ENCODE measurements at places on chromosomes 16 and 17. TPM values are rescaled to one million over a fixed set of nuclear protein-coding genes. Genes with fewer than 3 reads are reported as not detected.

DNA sequence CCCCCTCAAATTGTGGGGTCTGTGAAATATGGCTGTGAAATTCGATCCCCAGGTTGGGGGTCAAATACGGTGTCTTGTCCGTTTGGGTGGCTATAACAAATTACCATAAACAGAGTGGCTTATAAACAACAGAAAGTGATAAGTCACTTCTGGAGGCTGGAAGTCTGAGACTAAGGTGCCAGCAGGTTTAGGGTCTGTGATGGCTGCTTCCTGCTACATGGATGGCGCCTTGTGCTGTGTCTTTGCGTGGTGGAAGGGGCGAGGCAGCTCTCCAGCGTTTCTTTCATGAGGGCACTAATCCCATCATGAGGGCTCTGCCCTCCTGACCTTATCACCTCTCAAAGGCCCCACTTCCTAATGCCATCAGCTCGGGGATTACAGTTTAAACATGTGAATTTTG, 120.0 kb downstream of the IRF8 start:
- no peaks in the 10 kb centered on the region for H3K4me1 ChIP-seq
- no peak overlapping the region for H3K4me3 ChIP-seq
- H3K27me3 ChIP-seq, result peaks cover 15% of the 10 kb centered on the region
- H3K27ac ChIP-seq, result no peak overlapping the region
- H3K36me3 ChIP-seq, result peaks cover under 1% of the 10 kb centered on the region
- DNase-seq, result no peak

MPP3 gene
- not detected for total RNA-seq

GRCh38 chr17:948284-948852, 31.2 kb downstream of the NXN start:
- peaks cover 12% of the 10 kb centered on the region for H3K27me3 ChIP-seq
- H3K4me3 ChIP-seq, result no peak overlapping the region
- H3K27ac ChIP-seq, result no peak overlapping the region
- no peak for DNase-seq
- peaks cover 1% of the 10 kb centered on the region for H3K4me1 ChIP-seq

DNA sequence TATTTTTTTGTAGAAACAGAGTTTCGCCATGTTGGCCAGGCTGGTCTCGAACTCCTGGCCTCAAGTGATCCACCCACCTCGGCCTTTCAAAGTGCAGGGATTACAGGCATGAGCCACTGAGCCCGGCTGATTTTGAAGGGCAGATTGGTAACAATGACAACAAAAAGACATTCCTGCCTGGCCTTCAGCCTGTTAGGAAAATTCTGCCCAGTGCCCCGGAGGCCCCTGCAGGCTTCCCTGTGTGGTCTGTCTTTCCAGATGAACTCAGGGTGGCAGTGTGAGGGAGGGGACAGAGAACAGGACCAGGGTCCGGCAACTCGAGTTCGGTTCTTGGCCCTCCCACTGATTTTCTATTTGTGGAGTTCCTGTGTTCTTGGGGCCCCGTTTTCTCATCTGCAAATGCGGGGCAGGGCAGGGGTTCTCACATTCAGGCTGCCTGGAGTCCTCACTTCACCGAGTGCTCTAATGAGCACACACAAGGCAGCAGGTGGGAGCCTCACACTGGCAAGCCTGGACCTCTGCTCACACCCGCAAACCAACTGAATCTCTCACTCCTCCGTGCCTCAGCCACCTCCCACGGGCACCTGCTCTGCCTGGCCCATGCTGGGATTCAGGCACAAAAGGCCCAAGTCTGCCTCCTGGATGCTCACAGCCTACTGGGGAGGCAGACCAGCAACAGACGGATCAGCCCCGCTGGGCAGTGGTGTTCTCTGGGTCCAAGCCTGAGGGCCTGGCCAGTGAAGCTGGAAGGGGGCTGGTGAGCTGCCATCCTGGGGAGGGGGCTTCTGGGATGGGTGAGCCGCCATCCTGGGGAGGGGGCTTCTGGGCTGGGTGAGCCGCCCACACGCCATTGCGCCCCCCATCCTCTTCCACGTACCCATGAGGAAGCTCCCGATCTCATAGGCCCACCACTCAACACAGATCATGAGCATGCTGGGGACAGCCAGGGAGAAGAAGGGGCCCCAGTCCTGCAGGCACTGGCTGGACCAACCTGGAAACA, 10.3 kb downstream of the SLC47A2 start:
- no peaks in the 10 kb centered on the region for H3K4me1 ChIP-seq
- H3K36me3 ChIP-seq, result no peaks in the 10 kb centered on the region
- no peaks in the 10 kb centered on the region for H3K27me3 ChIP-seq

Data from activated CD4-positive, alpha-beta memory T cell treated with anti-CD3 and anti-CD28 coated beads, Interleukin-2, amount 10 ng/mL, durations not matched to agents 7 days and 5 days (primary cell).